ENCODE measurements at places on chromosomes 13 and 19.

DNA sequence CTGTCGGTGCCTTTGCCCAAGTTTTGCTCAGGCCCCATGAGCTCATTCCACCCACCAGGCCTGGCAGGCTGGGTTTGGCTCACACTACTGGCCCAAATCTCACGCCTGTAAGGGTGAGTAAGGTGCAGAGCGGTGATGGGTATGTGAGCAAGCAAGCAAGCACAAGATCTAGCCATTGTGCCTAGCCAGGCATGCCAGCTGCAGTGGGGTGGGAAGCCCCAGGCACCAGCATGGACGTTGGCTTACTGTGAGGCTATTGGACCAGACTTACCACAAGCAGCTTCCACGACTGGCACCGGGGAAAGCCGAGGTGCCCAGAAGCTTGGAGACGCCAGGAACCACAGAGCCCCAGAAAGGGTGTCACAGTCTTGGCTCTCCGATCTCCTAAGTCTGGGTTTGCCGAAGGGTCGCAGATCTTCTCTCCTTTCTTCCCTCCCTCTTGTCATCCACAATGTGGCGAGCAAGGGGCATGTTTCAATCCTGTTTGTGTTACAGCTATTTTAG is 2659.4 kb upstream of the PCDH20 start:
- DNase-seq = no peak

DNA sequence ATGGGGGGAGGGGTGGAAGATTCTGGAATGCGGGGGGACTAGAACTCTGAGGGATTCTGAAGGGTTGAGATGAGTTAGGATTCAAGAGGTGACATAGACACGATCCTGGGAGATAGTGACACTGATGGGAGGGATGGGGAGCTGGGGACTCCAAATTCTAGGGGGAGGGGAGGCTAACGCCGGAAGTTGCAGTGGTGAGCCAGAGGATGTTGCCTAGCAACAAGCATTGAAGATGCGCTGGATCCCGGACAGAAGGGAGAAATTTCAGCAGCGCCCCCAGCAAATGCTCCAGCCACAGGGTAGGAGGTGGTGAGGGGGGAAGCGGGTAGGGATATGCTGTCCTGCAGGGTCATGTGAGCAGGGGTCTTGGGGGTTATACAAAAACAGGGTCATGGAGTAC is 6.9 kb upstream of the LTBP4 start:
- no peak for DNase-seq

- no peak for DNase-seq
Measured at GRCh38 chr19:15825753-15826152, 10.3 kb upstream of the OR10H1 start.

GRCh38 chr13:45847554-45848224 is 3.9 kb downstream of the SIAH3 start:
- DNase-seq = no peak

GRCh38 chr13:25988661-25989060 is 63.2 kb downstream of the SHISA2 start:
- no peak for DNase-seq

DNA sequence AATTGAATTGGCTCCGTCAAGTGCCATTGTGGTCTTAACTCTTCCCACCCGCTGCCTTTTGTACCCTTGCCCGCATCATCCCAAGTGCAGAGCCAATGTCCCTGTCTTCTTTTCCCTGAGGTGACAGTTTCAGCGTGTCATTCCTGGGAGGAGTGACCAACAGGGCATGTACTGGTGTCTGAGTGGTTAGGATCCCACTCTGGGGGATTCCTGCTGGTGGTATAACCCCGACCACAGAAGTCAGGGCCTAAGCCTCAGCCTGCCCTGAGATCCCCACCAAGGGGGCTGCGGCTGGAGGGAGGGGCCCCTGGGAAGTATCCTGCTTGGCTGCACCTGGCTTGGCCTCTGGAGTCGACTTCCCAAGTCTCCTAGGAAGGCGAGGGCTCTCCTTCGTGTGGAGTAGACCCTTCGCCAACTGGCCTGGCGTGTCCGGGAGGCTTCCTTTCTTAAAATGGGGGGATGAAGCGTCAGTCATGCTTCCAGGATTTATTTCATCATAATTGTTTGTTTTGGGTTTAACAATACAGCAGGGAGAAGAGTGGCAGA is 40.6 kb downstream of the NFIX start:
- no peak for DNase-seq

DNA sequence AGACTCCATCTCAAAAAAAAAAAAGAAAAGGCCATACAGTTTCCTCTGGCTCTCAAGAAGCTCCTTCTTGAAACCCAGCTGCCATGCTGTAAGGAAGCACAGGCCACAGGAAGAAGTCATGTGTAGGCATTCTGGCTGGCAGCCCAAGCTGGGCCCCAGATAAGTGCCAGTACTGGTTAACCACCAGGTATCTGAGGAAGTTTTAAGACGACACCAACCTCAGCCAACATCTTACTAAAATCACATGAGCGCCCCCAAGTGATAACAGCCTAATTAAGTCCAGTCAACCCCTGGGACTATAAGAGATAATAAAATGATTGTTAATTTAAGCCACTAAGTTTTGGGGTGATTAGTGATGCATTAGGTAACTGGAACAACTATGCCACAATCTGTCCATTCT is 27.4 kb upstream of the AKT2 start:
- DNase-seq = no peak

DNA sequence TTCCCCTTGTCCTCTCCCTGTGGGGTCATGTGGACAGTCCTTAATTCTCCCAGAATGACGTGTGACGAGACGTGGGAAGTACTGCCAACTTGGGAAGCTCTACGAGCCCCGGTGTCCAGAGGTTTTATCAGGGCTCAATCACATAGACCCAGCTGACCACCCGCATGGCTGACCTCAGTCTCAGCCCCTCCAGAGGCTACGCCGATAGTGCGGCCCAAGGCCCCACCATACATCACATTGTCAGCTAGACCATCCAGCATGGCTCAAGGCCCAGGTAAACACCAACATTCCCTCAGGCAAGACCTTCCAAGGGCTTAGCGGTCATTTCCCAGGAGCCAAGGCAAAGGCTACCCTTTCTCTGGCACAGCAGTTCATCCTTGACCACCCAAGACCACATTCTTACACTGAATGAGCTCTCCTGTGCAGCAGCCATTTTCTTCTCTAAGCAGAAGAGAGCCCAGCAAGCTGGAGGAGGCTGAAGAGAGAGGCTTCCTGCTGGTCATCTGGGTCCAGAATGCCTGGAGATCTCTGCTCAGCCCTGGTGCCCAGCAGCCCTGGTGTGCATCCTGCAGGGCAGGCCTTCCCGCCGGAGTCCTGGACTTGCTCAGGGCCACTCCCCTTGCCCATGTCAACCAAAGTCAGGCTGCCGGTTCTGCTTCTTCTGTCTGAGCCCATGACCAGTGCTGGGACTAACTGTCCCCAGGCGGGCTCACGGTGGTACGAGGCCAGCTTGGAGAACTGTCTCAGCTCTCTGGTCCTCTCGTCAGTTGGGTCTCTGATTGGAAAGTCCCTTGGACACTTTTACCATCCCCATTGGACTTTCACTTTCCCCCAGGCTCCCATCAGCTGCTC is 7.9 kb upstream of the F10 start:
- DNase-seq = no peak

- peak; percentile 95 for DNase-seq
Measured at GRCh38 chr13:46369506-46370277, 17.4 kb downstream of the RUBCNL start.

DNA sequence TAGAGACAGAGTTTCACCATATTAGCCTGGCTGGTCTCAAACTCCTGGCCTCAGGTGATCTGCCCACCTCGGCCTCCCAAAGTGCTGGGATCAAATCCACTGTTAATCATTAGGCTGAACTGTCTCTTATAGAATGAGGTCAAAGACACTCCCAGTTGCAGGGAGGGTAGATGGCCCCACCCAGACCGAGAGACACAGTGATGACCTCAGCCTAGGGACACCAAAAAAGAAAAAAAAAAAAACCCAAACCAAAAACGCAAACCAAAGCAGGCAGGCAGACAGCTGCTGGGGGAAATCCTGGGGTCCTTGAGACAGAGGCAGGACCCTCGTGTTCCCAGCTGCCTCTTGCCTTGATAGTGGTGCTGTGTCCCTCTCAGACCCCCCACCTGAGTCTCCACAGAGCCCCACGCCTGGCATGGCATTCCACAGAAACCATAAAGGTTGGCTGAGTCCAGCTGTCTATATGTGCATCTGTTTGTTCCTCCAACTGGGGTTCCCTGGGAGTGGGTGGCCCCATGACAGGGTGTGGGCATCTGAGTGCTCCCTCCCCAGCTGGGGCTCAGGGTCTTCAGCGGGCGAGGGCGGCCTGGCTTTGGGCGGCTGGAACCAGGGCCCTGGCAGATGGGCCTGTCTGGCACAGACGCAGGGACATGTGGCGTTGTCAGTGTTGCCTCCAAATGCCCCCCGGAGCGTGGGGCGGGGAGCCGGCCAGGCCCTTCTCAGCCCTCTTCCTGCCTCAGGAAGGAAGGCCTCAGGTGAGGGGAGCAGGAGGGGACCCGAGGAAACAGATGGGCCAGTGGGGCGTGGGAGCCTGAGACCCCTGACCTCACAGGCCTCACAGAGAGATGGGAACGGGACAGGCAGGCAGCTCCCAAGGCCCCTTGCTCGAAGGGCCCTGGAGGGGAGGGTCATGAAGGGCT is 5.2 kb downstream of the DAND5 start:
- DNase-seq = no peak

- no peak for DNase-seq
Measured at GRCh38 chr13:19062019-19062646, 119.5 kb downstream of the TUBA3C start.

DNA sequence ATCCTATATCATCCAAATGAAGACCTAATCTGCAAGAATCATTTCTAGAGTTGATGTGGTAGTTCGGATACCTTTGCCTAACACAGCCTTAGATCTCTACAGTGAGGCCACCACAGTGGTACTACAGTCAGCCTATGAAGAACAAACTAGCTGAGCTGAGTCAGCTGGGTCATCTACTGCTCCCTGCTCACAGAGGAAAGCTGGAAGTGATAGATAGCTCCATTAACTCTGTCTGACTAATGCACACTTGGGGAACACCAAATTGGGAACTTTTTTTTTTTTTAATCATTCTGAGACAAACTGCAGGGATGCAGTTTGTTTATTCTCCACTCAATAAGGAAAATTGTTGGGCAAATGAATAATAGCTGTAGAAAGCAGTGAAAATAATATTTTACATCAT is 1160.6 kb downstream of the PCDH9 start:
- DNase-seq = peak; percentile 61

DNA sequence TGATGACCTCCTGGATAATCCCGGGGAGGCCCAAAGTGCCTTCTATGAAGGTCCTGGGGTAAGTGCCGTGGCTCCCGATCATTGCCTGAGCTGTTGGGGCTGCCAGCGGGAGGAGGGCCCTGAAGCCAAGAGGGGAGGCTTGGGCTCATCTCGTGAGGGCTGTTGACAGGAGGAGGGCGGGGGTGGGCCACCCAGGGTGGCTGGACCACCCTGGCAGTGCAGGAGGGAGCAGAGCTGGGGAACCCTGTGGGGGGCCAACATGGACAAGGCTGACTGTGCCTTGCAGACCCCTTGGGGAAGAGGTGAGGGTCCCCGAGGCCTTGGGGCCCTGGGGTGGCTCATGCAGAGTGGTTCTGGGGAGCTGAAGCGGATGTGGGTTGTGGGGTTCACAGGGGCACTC is 37.4 kb upstream of the EHD2 start:
- DNase-seq = no peak

Measured in fibroblast of mammary gland (primary cell).